ENCODE measurements at places on chromosomes 12 and 14.

GRCh38 chr12:113071135-113072112, 14.9 kb downstream of the DTX1 start:
- peak; percentile 97 for DNase-seq

DNA sequence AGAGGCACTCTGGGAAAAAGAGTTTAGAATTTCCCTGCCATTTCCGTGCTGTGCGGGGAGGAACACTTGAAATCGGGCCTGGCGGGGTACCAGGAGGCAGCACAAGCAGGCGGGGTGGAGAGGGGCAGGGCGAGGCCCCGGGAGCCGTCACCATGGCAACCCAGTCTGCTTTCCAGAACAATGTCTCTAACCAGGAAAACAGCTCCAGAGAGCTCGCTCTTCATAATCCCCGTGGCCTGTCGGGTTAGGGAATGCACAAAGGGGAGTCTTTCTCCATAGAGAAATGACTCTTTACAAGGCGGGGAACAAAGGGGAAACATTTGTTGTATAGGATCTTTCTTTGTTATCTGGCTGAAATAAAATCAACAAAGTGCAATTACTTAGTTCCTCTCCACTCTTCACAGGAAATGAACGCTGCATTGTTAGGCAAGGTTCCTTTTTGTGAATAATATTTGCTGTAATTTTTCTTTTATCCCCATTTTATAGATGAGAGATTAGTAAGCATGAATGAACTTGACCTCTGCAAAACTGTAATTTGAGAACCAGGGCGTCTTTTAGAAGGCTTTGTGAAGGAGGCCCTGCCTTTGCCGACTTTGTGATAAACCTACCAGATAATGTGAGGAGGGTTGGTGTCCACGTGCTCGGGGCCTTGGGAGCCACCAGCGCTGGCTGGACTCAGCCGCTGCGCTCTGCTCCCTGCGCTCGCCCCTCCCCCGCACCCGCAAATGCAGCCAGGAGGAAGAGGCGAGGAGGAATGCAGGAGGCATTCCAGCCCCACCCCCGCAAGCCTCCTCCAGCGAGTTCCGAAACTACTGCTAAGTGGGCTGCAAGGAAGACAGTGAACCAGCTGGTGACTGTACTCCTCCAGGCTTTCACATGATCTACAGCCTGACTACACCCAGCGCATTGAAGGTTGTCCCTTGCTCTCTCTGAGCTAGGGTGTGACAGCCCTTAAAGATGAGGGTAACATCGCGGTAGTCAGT, 105.2 kb upstream of the ATF7IP start:
- peak; percentile 18 for DNase-seq

DNA sequence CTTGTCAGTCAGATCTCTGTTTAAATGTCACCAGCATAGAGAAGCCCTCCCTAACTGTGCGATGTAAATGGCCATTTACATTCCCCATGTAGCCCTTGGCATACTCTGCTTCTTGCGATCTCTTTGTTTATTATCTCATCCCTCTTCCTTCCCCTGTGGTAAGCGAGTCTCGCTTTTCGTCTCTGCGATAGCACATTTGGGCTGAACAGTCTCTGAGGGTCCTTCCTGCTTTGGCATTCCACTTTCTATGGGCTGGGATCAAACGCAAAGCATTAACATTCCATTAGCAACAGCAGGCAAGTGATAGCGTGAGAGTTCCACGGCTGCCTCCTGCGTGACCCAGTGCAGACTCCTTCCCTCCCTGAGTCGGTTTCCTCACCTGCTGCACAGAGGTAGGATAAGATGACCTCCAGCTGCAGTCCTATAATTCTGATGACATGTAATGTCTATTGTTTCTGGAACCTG, 61.4 kb upstream of the TUNAR start:
- no peak for DNase-seq

GRCh38 chr12:120774169-120774916, 48.7 kb downstream of the ACADS start:
- no peak for DNase-seq

- DNase-seq = no peak
Measured at GRCh38 chr14:100815478-100816285, 10.2 kb upstream of the MEG3 start.

DNA sequence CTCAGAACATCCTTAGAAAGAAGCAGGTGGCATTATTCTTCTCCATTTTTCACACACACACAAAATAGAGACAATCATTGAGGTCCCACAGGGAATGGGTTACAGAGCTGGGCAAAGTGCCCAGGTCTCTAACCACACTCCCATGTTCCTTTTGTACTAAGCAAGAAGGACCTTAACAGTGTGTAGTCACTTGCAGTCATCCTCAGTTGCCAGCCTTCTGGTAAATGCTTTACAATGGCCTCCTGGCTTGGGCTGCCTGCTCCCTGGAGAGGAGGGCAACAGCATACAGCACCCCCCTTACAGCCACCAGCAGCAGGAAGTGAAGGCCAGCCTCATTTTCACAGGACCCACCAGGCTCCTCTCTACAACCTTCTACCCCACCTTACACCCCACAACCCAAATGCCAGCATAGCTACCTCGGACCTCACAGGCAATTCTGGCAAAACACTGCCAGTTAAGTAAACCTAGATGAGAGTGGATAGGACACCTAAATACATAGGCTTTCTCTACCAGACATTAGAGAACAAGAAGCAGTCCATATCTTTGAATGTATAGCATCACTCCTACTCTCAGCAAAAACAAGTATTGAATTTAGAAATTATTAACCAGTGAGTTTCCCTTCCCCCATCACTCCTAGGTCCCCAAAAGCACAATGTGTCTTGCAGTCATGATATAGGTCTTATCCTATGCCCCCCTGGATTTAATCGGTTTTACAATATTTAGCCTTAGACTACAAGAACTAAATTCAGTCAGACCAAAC, 88.1 kb downstream of the PPP2R5E start:
- DNase-seq = peak; percentile 70

DNA sequence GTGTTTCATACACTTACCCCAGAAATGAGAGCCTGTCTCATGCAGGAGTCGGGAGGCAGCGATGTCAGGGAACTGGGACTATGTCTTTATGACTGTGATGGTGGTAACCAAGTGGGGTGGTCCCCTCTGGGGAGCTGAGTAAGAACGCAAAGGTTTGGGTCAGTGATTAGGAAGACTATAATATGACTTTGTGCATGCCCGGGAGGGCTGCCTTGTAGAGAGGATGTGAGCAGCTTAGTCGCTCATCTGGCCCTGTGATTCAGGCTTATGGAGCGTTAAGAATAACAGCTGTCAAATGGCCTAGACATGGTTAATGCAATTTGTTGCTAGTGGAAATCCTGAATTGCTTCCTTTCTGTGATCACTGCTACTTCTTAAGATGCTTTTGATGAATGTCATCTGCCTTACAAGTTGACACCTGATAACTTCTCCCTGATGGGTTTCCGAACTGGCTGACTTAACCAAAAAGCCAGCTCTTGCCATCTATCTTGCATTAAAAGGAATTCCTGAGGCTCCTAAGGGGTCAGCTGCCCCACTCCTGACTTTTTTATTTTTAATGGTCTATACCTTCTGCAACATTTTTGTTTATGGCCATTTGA, 35.4 kb upstream of the AACS start:
- DNase-seq = no peak

GRCh38 chr12:1776170-1776921, 44.0 kb upstream of the LRTM2 start:
- DNase-seq = no peak

DNA sequence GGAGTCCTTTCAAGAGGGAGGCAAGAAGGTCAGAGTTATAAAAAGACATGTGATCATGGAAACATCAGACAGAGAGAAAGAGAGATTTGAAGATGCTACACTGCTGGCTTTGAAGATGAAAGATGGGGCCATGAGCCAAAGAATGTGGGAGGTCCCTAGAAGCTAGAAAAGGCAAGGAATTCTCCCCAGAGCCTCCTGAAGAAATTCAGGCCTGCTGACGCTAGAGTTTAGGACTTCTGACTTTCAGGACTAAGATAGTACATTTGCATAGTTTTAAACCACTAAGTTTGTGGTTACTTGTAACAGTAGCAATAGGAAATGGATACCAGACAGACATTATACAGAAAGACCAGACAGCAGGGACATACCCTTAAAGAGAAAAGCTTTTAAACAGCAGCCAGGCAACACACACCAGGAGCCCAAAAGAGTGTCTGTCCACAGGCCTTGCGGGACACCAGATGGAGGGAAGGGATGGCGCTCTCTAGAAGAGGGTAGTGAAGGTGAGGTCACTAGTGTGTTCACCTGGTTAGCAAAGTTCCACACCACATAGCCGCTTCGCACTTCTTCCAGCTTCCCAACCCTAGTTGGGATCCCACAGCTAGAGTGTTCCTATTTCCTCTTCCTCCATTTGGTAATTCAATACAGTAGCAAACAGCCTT, 29.7 kb upstream of the CEBPE start:
- no peak for DNase-seq

GRCh38 chr12:58455136-58455535, 465.2 kb downstream of the LRIG3 start:
- no peak for DNase-seq

- DNase-seq = no peak
Measured at GRCh38 chr14:20671597-20672283, 12.6 kb upstream of the RNASE4 start.

GRCh38 chr12:95349291-95349690, 124.7 kb upstream of the METAP2 start:
- no peak for DNase-seq

- no peak for DNase-seq
Measured at GRCh38 chr12:10940389-10940788, 1.3 kb upstream of the TAS2R14 start.

GRCh38 chr12:90237841-90238240, 529.2 kb upstream of the ATP2B1 start:
- DNase-seq = no peak

DNA sequence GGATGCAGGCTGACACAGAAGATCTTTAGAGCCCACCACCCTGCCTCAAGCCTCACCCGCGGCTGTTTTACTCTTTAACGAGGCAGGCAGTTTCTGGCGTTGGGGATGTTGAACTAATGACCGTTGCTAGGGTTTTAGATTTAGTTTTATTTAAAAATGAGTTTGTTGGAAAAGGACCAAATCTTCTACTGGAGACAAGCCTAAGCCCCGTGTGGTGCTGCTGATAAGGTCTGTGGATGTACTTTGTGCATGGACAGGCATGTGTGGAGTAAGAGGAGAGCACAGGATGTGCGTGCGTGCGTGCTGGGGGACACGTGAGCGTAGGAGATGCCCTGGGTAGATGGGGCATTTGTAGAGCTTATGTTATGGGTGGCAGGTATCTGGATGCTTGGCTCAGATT, 5.7 kb downstream of the NTF3 start:
- no peak for DNase-seq

GRCh38 chr12:2145433-2145998, 92.7 kb downstream of the CACNA1C start:
- DNase-seq = no peak

- no peak for DNase-seq
Measured at GRCh38 chr12:106901276-106901675, 54.4 kb upstream of the TMEM263 start.

DNA sequence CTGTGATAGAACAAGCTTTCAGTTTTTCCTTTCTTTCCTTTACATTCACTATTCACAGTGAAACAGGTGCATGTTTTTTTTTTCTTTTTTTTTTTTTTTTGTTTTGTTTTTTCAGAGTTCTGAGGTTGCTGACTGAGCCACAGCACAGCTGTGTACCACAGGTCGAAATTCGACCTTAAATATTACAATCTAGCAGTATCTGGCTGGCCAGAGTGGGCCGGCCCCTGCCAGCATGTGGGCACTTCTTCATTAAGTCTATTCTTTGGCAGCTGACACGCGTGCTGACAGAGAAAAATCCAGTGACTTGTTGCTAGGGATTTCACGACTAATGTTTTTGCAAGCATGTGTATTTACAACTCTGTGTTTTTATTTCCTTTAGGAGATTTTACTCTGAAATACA, 33.9 kb downstream of the FBXO33 start:
- DNase-seq = no peak

DNA sequence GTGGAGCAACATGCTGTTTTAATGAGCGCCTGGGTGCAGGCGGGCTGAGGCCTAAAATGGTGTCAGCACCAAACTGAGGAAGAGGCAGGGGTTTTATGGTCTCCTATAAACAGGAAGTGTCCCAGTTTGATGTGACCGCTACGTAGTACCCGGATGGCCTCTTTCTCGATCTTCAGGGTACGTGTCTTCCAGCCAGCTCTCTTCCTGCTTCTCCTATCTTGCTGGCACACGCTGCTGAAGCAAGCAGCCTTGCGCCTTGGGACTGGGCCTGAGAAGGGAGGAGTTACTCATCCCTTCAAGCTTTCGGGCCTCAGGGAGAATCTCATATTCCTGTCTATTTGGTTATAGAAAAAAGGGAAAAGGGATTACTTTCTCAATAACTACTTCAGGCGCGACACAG, 28.2 kb upstream of the RNASE1 start:
- no peak for DNase-seq

- no peak for DNase-seq
Measured at GRCh38 chr12:16238661-16239060, 38.8 kb downstream of the SLC15A5 start.

DNA sequence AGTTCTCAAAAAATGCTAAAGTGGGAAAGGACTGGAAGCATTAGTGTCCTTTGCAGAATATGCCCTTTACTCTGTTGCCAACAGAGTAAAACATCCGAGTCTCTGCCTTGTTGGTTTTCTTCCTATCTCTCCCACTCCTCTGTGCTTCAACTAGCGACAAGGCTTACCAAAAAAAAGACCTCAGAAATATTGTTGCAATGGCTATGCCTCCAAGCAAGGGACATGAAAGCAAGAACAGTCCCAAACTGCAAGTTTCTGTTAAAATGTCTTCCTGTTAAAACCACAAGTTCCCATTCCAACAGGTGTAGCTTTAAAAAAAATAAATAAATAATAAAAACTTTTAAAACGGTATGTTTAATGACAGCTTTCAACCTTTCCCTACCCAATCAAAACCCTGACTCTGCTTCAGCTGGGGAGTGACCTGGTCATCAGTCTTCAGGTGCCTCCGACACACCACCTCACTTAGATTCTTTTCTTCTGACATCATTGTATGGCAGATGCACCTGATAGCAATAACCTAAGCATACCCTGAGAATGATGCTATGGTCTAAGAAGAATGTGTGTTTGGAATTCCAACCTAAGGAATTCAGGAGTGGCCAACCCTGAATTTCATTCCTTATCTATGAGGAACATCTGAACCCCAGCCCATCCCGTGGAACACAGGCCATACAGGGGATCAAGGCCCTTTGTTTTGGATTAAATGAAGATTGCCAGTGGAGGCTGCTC, 81.0 kb downstream of the RPS29 start:
- no peak for DNase-seq

- no peak for DNase-seq
Measured at GRCh38 chr12:98439981-98440581, 75.3 kb upstream of the TMPO start.

GRCh38 chr12:57235017-57235727, 5.7 kb downstream of the SHMT2 start:
- no peak for DNase-seq

Measured in NCI-H1092 (cell line).